ENCODE measurements at places on chromosomes 16 and 17.

- DNase-seq: no peak
Measured at GRCh38 chr16:68385371-68385770, 62.9 kb downstream of the SMPD3 start.

GRCh38 chr16:15983898-15984297 lies 34.5 kb downstream of the ABCC1 start:
- DNase-seq: no peak

DNA sequence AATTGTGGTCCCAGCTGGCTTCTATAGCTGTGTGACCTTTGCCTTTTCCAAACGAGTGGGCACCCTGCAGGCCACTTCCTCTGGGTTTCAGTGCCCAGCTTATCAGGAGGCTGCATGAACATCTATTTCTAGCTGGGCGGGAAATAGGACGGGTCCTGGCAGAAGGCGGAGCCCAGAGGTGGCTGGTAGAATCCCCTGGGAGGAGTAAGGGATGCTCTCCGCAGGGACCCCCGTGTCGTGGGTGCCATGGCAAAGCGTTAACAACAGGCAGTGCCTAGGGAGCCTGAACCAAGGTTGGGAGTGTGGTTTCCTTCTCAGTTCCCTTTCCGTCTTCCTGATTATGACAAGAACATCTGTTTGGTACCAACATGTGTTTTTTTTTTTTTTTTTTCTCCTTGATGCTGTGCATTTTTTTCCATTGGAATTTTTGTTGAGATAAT lies 58.2 kb downstream of the PLCG2 start:
- no peak for DNase-seq

DNA sequence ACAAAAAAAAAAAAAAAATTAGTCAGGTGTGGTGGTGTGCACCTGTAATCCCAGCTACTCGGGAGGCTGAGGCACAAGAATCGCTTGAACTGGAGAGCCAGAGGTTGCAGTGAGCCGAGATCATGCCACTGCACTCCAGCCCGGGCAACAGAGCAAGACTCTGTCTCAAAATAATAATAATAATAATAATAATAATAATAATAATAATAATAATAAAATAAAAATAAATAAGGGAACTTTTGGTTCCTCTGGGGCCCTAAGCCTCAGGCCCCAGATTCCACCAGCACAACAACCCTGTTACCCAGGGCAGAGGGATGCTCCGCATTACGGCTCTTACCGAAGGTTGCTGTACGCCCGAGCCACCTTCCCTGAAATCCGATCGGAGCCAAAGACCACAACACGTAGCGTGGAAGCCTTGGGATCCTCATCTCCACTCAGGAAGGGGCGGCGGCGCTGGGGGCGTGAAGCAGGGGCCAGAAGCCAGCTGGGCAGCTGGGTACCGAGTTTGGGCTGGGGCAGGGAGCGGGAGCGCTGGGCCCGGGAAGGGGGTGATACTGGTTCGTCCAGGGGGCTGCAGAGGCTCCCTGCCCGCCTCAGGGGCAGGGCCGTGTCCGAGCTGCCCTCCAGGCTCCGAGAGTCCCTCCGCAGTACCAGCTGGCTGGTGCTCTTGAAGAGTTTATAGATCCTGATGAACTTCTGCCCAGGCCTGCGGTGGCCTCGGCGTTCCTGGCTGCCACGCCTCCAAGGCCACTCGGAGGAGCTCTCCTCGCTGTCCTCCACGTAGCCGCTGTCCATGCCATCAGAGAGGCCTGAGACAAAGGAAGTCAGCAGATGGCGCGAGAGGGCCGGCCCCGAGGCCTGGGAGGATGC lies 20.6 kb upstream of the PIK3R6 start:
- DNase-seq: no peak

DNA sequence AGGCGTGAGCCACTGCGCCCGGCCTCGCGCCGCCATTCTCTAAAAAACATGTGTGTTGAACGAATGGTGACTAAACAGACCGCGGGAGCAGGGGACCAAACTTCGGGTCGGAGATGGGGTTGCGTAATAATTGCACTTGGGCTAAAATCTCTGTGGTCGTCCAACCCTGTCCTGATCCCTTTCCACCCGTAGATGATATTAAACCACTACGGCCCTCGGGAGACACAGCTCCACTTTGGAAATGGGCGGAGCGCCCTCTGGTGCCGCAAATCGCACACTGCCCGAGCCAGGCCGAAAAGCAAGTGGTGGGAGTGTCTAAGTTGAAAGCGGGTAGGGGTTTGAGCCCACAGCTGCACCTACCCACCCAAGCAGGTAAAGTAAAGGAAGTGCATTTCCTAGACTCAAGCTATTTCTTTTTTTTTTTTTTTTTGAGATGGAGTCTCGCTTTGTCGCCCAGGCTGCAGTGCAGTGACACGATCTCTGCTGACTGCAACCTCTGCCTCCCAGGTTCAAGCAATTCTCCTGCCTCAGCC lies 17.0 kb downstream of the CAVIN1 start:
- peak; percentile 89 for DNase-seq

- no peak for DNase-seq
Measured at GRCh38 chr16:78516006-78516736, 416.7 kb downstream of the WWOX start.

GRCh38 chr17:80856863-80857755 lies 134.5 kb upstream of the CHMP6 start:
- peak; percentile 37 for DNase-seq

DNA sequence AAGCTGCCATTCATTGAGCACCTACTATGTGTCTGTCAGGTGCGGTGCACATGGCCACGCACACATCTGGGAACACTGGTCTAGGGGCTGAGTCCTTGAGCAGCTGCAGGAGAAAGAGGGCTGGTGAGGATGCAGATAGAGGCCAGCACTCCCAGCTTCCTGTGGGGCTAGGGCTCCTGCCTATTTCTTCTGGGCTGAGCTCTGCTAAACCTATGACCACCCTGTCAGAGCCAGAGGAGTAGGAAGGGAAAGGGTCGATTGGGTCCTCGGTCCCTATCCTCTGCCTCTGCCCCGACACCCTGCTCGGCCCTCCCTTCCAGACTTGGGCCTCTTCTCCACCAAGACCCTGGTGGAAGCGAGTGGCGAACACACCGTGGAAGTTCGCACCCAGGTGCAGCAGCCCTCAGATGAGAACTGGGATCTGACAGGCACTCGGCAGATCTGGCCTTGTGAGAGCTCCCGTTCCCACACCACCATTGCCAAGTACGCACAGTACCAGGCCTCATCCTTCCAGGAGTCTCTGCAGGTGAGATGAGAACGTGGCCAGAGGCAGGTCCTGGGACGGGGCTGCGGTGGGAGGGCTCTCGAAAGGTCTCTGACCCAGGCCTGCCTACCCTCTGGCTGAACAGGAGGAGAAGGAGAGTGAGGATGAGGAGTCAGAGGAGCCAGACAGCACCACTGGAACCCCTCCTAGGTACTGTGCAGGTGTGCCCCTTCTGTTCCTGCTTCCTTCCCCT lies 4.0 kb upstream of the TMEM88 start:
- DNase-seq: peak; percentile 14

GRCh38 chr17:50926523-50926922 lies 60.4 kb upstream of the TOB1 start:
- DNase-seq: no peak

DNA sequence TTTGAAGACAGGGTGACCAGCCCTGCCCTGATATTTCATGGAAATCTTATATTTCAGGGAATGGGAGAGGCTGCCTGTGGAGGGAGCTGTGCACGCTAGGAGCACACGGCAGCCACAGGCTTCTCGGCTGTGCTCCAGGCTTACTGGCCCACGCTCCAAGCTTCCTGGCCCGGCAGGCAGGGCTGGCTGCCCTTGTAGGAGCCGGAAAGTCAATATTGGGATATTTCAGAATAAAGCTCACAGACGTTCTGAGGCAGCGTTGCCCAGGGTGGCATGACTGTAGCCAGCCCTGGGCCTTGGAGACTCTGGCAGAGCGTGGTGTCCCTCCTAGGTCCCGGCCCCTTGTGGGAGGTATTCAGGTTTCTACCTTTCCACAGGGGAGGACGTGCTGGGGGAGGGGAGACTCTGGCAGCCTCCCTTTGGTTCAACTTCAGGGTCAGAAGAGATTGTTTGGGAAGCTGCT lies 95.6 kb downstream of the NPIPB11 start:
- no peak for DNase-seq

- no peak for DNase-seq
Measured at GRCh38 chr17:14228903-14229302, 7.8 kb downstream of the CDRT15 start.

- DNase-seq: no peak
Measured at GRCh38 chr16:87880117-87880696, 10.9 kb upstream of the SLC7A5 start.

DNA sequence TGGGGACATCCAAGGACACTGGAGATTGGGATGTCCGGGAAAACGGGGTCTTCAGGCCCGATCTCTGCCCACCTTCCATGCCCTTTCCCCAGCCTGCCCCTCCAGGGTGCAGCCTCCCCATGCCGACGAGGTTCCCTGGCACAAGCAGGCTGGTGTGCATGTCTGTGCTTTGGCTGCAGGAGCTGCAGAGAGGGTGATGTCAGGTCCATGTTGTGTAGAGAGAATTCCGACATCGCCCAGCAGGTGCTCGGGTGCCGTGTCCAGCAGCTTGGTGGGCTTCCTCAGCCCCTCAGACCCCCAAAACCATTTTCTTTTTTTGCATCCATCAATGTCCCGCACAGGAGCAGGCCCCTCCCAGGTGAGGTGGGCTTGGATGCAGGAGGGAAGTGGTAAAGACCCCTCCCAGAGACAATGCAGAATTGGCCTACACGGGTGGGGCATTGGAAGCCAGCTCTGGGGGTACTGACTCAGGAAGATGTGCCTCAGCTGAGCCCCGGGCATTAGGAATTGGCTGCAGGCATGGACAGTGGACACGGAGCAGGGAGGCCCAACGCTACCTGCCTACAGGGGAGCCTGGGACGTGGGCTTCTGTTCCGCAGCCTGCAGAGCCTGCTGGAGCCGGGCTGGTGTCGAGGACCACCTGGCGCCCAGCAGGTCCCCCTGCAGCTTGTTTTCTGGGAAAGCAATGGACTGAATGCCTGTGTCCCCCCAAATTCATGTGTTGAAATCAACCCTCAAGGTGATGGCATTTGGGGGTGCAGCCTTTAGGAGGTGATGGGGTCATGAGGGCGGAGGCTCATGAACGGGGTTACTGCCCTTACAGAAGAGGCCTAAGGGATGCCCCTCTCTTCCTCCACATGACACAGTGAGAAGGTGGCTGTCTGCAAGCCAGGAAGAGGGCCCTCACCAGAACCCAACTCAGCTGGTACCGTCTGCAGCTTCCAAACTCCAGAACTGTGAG lies 97.5 kb downstream of the METRNL start:
- DNase-seq: no peak

GRCh38 chr16:3731126-3731935 lies 14.0 kb upstream of the TRAP1 start:
- no peak for DNase-seq

DNA sequence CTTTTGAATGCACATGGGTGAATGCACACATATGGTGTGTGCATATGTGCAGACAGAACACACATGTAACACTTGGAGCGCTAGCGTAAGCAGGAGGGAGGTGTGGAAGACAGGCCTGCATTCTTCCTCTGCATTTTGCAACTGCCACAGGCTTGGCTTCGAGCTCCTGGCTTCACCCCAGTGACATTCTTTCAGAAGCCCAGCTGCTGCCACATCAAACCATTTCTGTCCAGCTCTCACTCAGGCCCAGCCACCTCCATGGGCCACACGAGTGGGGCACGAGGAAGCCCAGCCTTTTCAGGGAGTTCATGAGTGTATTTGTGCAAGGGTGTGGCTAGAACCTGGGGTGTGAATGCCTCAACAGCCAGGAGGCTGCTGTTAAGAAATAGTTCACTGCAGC lies 18.8 kb downstream of the LGALS3BP start:
- DNase-seq: no peak

- no peak for DNase-seq
Measured at GRCh38 chr16:57982385-57982784, 11.5 kb upstream of the CNGB1 start.

DNA sequence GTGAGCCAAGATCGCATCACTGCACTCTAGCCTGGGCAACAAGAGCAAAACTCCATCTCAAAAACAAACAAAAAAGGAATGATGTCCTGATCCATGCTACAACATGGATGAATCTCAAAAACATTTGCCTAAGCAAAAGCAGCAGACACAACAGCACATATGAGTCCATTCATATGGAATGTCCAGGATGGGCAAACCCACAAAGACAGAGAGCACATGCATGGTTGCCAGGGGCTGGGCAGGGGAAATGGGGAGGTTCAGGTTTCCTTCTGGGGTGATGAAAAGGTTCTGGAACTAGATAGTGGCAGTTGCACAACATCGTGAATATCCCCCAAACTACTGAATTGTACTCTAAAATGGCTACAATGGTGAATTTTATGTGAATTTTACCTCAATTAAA lies 35.3 kb upstream of the RAI1 start:
- DNase-seq: no peak

DNA sequence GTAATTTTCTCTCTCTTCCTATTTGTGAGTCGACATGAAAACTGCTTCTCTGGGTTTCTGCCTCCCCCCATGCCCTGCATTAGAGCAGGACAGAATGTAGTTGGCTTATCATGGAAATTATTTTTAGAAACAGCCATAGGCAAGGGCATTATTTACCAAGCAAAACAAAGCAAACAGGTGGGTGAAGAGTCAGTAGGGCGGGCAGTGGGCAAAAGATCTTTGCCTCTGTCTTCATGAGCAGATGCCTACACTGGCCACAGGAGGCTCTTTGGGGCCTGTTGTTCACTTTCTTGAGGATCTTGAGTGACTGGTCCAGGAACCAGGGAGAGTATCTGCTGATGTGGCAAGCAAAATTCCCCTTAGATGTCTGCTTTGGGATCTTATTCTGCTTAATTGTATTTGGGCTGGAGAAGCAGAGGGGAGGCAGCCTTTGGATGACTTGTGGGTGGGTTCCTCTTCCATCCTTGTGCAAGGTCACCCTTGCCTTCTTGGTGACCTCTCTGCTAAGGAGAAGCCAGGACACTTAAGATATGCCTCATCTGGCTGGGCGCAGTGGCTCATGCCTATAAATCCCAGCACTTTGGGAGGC lies 42.5 kb upstream of the CLEC19A start:
- DNase-seq: no peak

DNA sequence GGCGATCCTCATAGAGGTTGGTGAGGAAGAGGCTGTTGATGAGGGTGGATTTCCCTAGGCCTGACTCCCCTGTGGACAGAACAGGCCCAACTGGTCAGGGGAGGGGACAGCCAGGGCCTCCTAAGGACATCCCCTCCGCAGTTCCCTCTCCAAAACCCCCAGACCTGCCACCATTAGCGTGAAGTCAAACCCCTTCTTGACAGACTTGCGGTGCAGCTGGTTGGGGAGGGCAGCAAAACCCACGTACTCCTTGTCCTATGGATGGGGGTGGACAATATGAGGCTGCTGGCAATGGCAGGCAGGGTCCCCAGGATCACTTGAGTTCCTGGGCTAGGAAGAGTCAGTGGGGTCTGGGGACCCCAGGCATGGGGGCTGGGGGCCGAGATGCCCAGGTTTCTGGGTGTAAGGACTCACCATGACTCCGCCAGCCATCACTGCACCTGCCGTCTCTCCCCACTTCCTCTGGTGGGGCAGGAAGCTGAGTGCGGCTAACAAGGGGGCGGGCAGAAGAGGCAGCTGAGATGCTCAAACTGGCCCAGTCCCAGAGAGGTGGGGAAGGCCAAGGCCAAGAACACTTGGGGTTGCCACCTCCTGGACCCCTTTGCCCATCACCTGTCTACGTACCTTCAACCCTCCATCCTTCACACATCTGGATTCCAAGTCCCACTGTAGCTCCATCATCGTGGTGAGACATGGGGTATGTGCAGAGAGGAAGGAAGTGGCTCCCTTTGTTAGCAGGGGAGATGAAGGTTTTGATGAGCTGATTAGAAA lies at the start of gene SEPTIN1:
Gene SEPTIN1 (minus strand): TSS at position 451 of the 771 bp plus-strand sequence. CDS start 19 bp downstream, at position 432.
- peak; percentile 87 for DNase-seq

- peak; percentile 52 for DNase-seq
Measured at GRCh38 chr16:10266809-10267208, 84.6 kb upstream of the GRIN2A start.

- no peak for DNase-seq
Measured at GRCh38 chr17:47170710-47171109, 18.4 kb downstream of the CDC27 start.

All from stimulated activated CD4-positive, alpha-beta T cell treated with anti-CD3 and anti-CD28 coated beads, Interleukin-15, amount 100 ng/mL, for 24 hours (primary cell).